Uterus (tissue), 4 donors: ENCODE measurements at places on chromosomes 3 and 15.
A peak's percentile ranks its signal among the peaks of the same experiment; 100 is the strongest.

GRCh38 chr3:184932777-184933176 lies 120.8 kb downstream of the VPS8 start:
- no peak for DNase-seq

- no peak for DNase-seq
Observed at GRCh38 chr3:158314426-158315357, 204.8 kb downstream of the RSRC1 start.

GRCh38 chr15:70318594-70319465 lies 221.1 kb upstream of the TLE3 start:
- DNase-seq: peak; percentile 92

DNA sequence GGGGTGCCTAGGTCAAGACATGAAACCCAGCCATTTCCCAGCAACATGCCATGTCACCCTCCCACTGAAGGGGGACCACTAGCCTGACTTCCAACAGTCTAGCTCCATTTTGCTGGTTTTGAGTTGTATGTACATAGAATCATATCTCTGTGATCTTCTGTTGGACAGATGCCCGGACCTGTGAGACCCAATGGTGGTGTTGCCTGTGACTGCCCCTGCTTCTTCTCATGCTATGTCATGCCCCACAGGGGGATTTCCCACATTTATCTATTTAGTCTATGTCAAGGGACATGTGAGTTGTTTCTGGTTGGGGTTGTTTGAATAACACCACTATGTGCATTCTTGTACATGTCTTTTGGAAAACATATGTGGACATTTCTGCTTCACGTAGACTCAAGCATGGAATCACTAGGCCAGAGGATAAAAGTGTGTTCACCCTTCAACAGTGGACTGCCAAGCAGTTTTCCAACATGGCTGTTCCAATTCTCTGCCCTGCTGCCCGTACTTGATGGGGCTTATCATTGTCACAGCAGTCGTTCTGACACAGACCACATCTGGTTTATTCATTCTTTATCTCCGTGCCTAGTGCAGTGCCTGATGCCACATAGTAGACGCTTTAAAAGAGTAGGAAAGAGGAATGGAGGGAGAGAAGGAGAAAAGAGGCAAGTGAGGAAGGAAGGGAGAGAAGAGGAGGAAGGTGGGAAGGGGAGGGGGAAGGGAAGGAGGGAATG lies 114.4 kb downstream of the TPRA1 start:
- no peak for DNase-seq

GRCh38 chr3:52484680-52485461 lies 10.3 kb upstream of the STAB1 start:
- no peak for DNase-seq

DNA sequence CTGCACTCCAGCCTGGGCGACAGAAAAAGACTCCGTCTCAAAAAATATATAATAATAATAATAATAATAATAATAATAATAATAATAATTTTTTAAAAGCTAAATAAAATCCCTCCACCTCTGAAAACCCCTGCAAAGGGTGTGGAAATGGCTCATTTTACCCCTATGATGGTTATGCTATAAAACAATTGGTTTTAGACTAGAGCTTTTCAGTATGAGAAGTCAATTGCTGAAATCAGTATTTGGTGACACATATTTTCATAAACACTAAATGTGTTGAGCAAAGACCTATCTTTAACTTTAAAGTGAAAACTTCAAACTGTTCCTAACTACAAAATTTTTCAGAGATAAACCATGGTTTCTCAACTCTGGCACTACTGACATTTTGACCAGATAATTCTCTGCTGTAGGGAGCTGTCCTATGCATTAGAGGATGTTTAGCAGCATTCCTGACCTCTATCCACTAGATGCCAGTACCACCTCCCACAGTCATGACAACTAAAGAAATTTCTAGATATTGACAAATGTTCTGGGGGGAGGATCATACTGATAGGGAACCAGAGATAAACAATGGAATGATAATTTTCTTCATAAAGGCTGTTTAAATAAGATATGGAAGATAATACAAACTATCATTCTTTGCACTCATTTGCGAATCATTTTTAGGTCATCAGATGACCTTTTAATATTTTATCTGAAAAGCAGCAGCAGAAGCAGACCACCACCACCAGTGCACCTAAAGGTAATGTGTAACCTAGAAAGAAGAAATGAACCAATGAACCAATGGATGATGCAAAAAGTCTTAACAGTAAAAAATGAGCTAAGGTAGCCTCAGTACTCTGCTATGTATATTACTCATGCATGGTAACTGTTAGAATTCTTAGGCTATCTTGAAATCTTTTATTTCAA lies 13.8 kb downstream of the PTPN9 start:
- DNase-seq: no peak

DNA sequence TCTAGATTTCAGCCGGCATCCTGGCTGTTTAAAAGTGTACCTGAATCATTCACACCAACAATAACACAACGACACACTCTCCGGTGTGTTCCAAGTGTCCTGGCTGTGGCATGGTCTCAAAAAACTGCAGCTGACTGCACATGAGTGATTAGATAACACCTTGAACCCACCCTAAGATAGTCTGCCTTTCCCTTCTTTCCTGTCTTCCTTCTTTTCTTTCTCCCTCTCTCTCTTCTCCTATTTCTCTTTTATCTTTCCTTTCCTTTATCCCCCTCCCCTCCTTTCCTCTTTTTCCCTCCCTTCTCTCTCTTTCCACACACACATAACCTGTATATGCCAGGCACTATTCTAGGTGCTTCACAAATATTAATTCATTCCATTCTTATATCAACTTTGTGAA lies 1.2 kb upstream of the FAH start:
- no peak for DNase-seq

GRCh38 chr3:120048355-120049041 lies 45.7 kb downstream of the GSK3B start:
- no peak for DNase-seq

DNA sequence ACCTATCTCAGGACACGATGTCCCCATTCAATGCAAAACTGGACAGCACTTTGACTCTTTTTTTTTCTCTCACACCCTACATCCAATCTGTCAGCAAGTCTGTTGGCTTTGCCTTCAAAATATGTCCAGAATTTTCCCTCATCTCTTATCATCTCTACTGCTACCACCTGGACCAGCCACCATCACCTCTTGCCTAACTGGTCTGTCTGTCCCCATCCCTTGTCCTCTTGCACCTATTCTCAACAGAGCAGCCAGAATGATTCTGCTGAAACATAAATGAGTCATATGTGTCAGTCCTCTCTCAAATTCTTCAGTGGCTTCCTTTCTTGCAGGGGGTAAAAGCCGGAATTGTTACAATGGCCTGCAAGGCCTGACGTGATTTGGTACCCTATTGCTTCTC lies 105.8 kb downstream of the CYP19A1 start:
- no peak for DNase-seq

GRCh38 chr15:52224211-52224610 lies 33.0 kb upstream of the GNB5 start:
- DNase-seq: no peak

DNA sequence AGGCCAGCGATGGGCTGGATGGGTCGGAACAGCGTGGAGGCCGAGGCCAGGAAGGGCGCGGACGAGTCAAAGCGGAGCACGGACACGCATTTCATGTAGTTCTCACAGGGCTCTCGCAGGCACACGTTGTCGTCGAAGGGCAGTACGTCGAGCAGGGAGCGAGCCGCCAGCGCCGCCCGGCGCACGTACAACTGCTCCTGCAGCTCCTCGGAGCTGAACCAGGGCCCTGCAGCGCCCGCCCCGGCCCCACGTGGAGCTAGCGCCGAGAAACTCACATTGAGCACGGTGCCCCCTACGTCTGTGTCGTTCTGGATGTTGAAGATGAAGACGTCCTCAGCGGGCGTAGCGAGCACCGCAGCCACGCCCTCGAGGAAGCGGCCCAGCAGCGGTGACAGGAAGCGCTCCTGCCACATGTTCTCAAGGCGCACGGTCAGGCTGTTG lies 5.8 kb downstream of the CELSR3 start:
- no peak for DNase-seq

DNA sequence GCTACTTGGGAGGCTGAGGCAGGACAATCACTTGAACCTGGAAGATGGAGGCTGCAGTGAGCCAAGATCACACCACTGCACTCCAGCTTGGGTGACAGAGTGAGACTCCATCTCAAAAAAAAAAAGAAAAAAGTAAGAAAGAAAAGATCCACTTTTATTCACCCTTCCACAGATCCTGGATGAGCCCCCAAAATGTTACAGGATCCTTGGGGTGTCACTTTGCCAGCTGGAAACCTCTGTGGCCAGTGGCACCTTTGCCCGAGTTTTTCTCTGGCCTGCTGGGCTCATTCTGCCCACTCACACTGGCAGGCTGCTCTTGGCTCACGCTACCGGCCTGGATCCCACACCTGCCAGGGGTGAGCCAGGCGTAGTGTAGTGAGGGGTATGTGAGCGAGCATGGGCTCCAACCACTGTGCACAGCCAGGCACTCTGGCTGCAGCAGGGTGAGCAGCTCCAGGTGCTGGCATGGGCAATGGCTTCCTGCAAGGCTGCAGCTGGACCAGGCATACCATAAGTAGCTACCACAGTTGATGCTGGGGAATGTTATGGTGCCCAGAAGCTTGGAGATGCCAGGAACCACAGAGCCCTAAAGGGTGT lies 57.8 kb upstream of the C15orf39 start:
- DNase-seq: no peak

- DNase-seq: no peak
Observed at GRCh38 chr3:114336122-114336697, 42.4 kb downstream of the TIGIT start.

DNA sequence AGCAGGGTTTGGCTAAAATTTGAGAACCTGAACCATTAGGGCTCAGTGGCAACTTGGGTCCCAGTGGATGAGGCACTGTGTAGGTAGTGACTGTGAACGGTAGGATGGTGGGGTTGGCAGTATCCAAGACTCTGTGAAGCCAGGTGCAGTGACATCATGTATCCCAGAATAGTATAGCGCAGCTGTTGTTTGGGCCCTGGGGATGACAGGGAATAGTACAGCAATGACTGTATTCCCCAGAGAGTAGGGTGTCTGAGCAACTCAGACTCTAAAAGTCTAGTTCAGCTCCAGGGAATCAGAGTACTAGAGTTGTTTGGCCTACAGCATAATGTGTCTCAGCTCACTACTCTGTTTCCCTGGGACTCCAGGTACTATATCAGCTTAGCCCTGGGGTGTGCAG lies 20.7 kb upstream of the PPP2R3A start:
- no peak for DNase-seq

DNA sequence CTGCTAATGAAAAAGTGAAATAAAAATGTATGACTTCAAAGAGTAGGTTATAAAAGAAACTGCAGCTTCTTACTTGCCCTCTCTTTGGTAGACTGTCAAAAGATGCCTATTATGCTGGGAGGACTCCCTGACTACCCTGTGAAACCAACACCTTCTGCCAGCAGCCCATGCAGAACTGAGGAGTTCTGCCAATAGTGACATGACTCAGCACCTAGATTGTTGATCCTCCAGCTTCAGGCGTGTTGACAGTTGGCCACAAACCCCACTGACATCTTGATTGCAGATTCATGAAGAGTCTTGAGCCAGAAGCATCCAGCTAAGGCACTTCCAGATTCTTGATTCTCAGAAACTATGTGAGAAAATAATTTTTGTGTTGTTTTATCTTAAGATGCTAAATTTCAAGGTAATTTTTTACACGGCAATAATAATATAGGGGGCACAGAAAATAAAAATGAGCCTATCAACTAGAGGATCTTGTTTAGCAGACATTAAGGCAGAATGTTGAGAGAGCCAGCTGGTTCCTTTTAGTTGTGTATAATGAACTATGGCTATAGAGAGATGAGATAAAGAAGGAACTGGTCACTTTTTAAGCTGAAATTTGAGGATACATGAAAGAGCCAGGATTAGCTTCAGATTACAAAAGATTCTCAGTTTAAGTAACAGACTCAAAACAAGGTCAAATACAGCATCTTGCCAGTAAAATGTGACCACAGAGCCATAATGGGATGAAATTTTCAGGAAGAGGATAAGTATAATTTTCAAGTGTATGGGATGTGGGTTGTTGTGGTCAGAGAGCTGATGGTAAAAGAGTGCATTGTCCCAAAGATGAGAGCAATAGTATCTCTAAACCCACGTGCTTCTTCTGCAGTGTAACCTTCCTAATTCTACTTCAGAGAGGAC lies 588.7 kb upstream of the CBLB start:
- DNase-seq: no peak

DNA sequence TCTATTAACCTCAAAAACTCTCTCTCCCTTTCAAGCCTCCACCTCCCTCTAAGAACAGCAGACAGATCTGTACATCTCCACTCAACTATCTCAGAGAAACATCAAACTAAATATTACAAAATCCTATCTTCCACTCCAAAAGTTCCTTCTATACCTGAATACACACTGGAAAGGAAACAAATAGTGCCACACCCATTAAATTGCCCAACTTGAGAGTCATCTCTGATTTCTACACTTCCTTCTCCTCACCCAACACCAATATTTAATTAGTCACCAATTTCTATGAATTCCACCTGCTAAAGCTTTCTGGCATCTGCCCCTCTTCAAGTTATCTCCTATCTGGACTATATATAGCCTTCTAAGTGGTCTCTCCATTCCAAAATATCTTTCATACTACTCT lies 65.8 kb downstream of the PEAK1 start:
- no peak for DNase-seq

- DNase-seq: no peak
Observed at GRCh38 chr15:91660174-91660649, 193.3 kb upstream of the SLCO3A1 start.

- DNase-seq: peak; percentile 16
Observed at GRCh38 chr3:196431181-196432136, 768 bp downstream of the UBXN7 start.

DNA sequence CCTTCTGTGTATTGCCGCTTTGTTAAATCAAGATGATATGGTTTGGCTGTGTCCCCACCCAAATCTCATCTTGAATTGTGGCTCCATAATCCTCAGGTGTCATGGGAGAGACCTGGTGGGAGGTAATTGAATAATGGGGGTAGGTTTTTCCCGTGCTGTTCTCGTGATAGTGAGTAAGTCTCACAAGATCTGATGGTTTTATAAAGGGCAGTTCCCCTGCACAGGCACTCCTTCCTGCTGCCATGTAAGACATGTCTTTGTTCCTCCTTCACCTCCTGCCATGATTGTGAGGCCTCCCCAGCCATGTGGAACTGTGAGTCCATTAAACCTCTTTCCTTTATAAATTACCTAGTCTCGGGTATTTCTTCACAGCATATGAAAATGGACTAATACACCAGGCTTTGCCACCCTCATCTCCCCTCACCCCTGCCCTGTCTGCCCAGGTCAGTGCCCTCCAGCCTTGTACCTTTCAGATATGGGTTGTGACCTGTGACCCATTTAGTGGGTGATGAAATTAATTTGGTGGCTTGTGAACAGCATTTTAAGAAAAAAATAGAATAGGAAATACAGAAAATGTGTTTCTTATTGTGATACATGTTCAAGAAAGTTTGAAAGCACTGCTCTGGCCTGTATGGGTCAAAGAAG lies 56.1 kb upstream of the MCF2L2 start:
- no peak for DNase-seq

GRCh38 chr3:54564374-54564925 lies 363.4 kb downstream of the LRTM1 start:
- DNase-seq: no peak

- no peak for DNase-seq
Observed at GRCh38 chr3:166446291-166446690, 609.1 kb upstream of the BCHE start.

- no peak for DNase-seq
Observed at GRCh38 chr3:8765528-8765927, 3.9 kb downstream of the OXTR start.

- DNase-seq: no peak
Observed at GRCh38 chr3:32309654-32310242, 71.3 kb downstream of the CMTM8 start.
